ENCODE measurements at places on chromosomes 3 and 15. TPM values are rescaled to one million over a fixed set of nuclear protein-coding genes. Genes with fewer than 3 reads are reported as not detected.
A peak's percentile ranks its signal among the peaks of the same experiment; 100 is the strongest.

- no peak for DNase-seq
Measured at GRCh38 chr3:149401212-149401925, 23.9 kb upstream of the TM4SF1 start.

GRCh38 chr3:55128225-55128823 lies 200.5 kb upstream of the LRTM1 start:
- no peak for DNase-seq

CTXN2 gene
- total RNA-seq, result 0.82 TPM

GRCh38 chr3:129033633-129034321 lies 26.8 kb upstream of the GP9 start:
- DNase-seq, result no peak

GRCh38 chr3:113275929-113276750 lies 64.8 kb downstream of the BOC start:
- DNase-seq, result peak; percentile 48

ESYT3 gene
- total RNA-seq, result 0.41 TPM

GRCh38 chr3:14536837-14537589 lies 3.1 kb downstream of the GRIP2 start:
- DNase-seq, result no peak

GRCh38 chr15:60651734-60652141 lies 172.8 kb upstream of the ICE2 start:
- DNase-seq, result no peak

DNA sequence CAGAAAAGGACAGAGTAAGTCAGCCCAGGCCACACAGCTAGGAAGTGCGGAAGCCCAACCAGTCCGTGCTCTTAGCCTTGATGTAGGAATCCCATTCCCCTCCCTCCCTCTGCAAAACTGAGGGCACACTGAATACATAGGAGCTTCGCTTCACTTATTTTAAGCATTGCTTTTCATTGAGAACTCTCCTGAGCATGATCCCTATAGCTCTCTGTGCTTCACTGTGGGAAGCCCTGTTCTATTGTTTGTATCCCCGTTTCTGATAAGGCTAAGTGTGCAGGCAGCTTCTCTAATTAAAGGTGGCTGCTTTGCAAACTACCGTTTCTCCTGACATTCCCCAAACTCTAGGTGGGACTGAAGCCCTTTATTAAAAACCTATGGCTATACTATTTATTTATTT lies 29.9 kb downstream of the IL5RA start:
- DNase-seq, result no peak

- DNase-seq, result no peak
Measured at GRCh38 chr3:52405066-52405465, 39.8 kb downstream of the SEMA3G start.

CD200R1 gene
- total RNA-seq, result 0.82 TPM

DNA sequence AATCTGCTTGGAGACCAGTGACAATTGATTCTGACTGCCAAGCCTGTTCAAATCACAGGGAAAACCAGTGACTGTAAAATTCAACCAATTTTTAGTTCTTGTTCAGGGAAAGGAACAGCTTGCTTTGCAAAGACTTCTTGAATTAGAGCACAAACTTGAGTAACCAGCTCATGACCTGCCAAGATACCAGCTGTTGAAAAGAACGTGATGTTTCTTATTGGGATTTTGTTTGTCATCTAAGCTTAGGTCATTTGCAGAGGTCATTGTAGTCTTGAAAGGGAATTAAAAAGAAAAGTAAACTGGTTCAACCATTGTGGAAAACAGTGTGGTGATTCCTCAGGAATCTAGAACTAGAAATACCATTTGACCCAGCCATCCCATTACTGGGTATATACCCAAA lies 428.2 kb downstream of the GRM7 start:
- no peak for DNase-seq

GRCh38 chr15:78991879-78992278 lies 47.0 kb upstream of the CTSH start:
- DNase-seq, result no peak

ENTPD3 gene
- total RNA-seq, result 3.3 TPM

SERPINI1 gene
- total RNA-seq, result 85.6 TPM

- DNase-seq, result no peak
Measured at GRCh38 chr3:15023249-15023648, 41.9 kb downstream of the MRPS25 start.

- DNase-seq, result peak; percentile 55
Measured at GRCh38 chr15:32651229-32651837, 9.8 kb downstream of the SCG5 start.

DNA sequence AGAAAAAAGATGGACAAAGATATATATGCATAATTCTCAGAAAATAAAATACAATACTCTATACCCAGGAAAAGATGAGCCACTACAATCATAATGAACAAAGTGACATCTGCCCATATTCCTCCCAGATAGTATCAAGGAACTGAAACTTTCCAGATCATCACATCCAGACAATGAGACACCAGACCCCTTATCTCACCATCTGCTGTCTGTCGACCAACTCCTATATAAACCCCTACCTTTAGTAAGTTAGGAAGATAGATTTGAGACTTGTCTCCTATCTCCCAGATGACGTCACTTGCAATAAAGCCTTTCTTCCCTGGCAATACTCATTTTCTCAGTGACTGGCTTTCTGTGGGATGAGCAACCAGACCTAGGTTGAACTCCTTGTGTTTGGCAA lies 1071.6 kb downstream of the PLOD2 start:
- DNase-seq, result no peak

- no peak for DNase-seq
Measured at GRCh38 chr3:52299879-52300611, 12.4 kb downstream of the GLYCTK start.

GATA2 gene
- total RNA-seq, result 0.41 TPM

DNA sequence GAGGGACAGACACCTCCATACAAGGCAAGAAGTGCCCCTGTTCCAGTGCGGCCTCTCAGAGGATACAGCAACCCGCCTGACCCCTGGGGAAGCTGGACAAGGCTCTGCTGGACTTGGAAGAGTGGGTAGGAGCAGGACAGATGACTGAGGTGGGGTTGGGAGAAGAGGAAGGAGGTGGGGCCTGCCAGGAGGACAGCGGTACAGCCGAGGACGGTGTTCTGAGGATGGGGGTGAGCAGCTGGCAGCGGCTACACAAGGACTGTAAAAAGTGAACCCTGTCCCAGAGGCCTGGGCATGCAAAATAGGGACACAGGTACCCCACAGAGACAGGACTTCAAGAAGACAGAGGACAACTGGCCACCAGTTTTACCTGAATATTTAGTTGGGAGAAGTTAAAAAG lies 23.5 kb upstream of the ELP6 start:
- no peak for DNase-seq

GRCh38 chr3:197505796-197506548 lies 49.8 kb downstream of the BDH1 start:
- no peak for DNase-seq

- DNase-seq, result no peak
Measured at GRCh38 chr15:83516935-83517334, 69.8 kb downstream of the SH3GL3 start.

GRCh38 chr3:63344661-63345060 lies 66.6 kb downstream of the SYNPR start:
- DNase-seq, result no peak

GRCh38 chr15:78035321-78035751 lies 42.2 kb downstream of the TBC1D2B start:
- no peak for DNase-seq

- DNase-seq, result no peak
Measured at GRCh38 chr3:185934767-185935464, 2.9 kb downstream of the TRA2B start.
